ENCODE measurements at places on chromosomes 12 and 14.

- no peak for DNase-seq
These were observed 78.3 kb upstream of the SLC16A7 start for GRCh38 chr12:59517522-59517921.

GRCh38 chr12:91685917-91686316 is 459.7 kb downstream of the BTG1 start:
- peak; percentile 11 for DNase-seq

GRCh38 chr14:92520102-92521057 is 6.8 kb downstream of the RIN3 start:
- no peak for DNase-seq

DNA sequence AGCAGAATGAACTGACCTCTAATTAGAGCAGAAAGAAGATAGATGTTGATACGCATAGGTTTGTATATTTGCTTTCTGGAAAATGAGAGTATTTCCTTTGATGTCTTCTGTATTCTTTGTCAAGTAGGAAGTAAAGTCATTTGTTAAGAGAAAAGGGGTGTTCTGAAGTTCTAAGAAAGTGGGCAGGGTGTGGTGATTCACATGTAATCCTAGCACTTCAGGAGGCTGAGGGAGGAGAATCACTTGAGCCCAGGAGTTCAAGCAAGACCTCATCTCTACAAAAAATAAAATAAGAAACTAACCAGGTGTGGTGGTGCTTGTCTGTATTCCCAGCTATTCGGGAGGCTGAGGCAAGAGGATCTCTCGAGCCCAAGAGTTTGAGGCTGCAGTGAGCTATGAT is 2.8 kb downstream of the RHNO1 start:
- DNase-seq, result no peak

DNA sequence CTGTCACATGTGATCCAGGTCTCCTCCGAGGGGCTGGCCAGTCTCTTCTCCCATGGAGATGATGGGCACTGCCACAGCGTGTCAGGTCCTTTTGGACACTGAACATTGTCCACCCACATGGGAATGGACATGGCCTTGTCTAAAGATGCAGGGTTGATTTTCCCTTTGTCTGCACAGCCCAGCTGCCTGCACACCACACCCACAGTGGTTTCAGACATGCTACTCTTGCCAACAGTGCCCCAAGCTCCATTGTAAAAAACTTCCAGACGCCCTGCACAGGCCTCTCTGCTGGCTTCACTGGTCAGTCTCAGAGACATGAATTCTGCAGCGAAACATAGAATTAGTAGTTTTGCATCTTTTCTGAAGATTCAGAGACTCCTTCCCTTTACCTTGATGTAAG is 18.5 kb downstream of the CD163 start:
- DNase-seq, result no peak

GRCh38 chr12:14904854-14905253 is 19.2 kb upstream of the MGP start:
- no peak for DNase-seq

GRCh38 chr12:43676183-43676813 is 82.3 kb downstream of the PUS7L start:
- DNase-seq, result peak; percentile 1

DNA sequence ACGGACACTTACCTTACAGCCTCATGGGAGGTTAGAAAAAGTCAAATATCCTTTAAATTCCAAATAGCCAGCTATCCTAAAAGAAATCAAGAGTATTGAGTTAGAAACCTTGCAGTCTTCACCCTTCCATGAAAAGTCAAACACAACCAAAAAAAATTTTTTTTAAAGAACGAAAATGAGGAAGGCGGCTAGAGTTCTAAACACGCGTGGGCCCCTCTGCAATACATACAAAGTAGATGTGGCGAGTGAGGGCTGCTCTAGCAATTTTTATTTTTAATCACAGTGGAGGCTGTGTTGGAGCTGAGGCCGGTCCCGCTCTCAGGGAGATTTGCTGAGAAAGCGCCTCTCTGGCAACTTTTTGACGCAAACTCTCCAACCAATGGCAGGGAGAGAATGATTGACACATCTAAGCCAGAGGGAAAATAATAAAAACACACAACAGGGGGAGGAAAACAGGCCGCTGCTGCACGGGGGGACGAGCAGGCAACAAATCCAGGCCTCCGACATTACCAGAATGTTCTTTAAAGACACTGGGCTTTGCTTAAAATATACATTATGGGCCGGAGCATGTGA is at the start of gene OTX2:
OTX2 (minus strand) TSS at position 333 of the 573 bp plus-strand sequence. CDS start 5,023 bp downstream, outside the sequence.
- DNase-seq, result no peak

GRCh38 chr12:14901228-14901562 is 15.5 kb upstream of the MGP start:
- no peak for DNase-seq

Data from IMR-90 (cell line).